ENCODE measurements at places on chromosomes 7 and 10.

GRCh38 chr7:2228921-2229320, 3.8 kb downstream of the MAD1L1 start:
- no peak for DNase-seq

- no peak for DNase-seq
Measured at GRCh38 chr10:1581189-1581588, 156.1 kb downstream of the ADARB2 start.

DNA sequence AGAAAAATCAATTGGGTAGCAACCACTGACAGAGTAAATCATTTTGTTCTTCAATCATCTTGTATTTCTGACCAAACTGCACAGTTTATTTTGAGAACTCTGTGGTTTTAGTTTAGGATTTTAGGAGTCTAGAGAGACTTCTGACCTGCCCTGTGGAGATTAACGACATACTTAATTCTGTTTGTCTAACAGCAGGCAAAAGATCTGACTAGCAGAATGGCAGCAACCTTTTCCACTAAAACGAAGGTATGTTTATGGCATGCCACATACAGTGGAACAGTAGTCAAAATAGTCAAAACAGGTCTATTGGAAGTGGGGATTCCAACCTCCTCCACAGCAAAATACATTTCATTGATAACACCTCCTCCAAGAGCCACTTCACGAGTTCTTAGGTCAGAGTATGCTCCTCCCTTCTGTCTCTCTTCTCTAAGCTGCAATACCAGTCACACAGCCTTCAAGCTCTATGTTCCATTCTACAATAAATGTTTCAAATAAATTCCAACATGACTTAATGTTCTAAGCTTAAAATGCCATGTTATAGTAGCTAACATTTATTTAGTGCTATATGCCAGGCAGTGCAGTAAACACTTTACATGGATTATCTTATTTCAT, 34.4 kb downstream of the NRCAM start:
- DNase-seq: no peak

DNA sequence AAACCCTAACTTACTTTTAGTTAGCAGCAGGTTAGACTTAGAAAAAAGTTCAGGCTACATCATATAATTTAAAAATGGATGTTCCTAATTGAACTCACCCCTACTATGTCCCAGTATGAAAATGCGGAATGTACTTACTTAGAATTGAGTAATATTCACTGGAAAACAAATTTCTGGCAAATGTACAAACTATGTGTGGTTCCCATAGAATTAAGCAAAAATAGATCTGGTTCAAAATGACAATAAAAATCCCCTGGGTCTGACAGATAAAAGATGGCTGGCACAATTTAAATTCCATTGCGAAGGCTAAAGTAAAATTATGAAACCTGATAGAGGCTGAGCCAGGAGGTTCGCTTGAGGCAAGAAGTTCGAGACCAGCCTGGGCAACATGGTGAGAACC, 42.4 kb upstream of the PRKAR2B start:
- DNase-seq: no peak

DNA sequence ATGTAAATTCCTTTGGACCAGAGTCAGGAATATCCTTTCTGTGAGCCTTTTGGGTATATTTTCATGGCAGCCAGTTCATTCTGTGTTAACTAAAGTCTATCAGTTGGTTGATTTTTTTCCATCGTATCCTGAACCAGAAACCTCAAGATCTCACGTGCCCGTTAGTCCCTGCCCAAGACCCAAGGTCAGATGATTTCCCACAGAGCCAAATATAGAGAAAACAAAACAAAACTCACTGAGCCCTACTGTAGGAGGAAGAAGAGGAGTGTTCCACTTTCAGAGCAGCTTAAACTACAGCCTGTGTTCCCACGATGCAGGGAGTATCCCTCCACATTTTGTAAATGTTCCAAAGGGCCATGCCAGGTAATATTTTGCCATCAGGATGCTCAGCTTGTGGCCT, 96.0 kb upstream of the ADO start:
- no peak for DNase-seq

DNA sequence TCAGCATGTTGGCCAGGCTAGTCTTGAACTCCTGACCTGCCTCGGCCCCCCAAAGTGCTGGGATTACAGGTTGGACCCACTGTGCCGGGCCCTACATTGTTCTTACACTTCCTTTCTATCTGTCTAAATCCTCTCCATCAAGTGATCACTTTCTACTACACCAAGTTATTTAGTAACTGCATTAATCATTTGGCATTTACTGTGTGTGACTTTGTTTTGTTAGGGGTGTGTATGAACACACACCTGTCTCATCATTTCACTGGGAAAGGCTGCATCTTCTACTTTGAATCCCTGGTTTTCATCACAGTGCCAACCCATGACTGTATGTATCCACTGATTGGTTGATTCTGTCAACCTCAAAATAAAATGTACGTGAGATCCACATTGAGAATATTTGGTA, 23.0 kb upstream of the CCDC71L start:
- DNase-seq: no peak

GRCh38 chr10:49260644-49261296, 38.2 kb upstream of the C10orf71 start:
- no peak for DNase-seq

DNA sequence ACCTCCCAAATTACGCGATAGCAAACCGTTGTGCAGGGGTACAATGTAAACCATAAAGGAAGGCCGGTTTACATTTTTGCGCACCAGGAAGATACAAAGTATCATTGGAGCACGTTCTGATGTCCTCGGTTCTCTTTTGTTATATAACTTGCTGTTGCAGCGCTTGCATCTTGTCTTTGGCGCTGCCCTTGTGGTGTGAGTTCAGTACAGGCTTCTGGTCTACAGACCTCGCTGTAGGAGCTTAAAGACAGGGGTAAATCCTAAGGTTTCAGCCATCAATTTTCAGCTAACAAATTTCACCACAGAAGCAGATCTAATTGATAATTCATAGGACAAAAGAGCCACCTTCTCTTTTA, 1.5 kb upstream of the MKX start:
- DNase-seq: no peak

DNA sequence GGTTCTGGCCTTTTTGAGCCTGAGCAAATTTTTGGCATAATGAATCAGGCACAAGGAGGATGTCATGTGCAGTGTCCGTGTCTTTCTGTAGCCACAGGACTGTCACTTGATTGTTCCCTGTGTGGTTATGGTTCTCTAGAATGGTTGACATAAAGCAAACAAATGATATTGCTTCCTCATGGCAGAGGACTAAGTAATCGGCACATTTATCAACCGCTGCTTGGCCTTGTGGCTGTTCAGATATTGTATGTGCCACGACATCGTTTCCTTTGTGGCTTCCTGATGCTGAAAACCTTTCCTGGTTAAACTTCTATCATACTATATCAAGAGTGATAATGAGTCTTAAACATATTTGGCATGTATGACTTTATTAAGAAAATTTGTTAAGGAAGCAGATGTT, 598.8 kb downstream of the SUGCT start:
- DNase-seq: no peak

Measured in stimulated activated CD8-positive, alpha-beta memory T cell treated with anti-CD3 and anti-CD28 coated beads, Interleukin-4, amount 100 ng/mL, for 4 hours (primary cell).